Ovary (tissue), 10 donors: ENCODE measurements at places on chromosomes 16 and 17. TPM values are rescaled to one million over a fixed set of nuclear protein-coding genes. Genes with fewer than 3 reads are reported as not detected.

DNA sequence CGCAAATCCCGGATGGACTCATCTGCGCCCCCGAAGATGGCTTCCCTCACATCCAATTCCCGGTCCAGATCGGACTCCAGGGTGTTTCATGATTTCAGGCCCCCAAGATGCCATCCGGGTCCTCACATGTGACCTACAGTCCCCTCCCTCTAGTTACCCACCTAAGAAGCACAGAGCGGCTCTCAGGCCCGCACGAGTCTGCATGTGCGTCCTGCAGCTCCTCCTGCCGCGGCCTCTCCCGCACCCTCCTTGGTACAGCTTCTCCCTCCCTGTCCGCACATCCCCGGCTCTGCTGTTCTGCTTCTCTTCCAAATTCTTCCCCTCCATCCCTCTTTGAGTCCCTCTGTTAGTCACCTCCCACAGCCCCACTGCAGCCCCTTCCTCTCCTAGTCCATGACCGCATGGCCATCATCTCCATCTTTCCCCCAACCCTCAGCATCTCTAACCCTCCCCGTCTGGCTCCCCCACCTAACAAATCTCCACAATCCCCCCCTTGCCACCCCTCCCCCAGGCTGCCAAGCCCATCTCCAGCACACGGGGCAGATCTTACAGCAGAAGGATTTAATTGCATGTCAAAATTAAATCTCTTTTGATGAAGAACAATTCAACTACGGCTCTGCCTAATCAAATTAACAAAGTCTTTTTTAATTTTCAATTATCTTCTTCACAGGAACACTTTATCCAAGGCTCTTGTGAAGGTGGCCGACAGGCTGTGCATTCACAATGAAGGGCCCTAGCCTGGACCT is 231.0 kb downstream of the RBFOX3 start:
- DNase-seq = no peak

CTRL gene
- total RNA-seq = 2.5 TPM

DNA sequence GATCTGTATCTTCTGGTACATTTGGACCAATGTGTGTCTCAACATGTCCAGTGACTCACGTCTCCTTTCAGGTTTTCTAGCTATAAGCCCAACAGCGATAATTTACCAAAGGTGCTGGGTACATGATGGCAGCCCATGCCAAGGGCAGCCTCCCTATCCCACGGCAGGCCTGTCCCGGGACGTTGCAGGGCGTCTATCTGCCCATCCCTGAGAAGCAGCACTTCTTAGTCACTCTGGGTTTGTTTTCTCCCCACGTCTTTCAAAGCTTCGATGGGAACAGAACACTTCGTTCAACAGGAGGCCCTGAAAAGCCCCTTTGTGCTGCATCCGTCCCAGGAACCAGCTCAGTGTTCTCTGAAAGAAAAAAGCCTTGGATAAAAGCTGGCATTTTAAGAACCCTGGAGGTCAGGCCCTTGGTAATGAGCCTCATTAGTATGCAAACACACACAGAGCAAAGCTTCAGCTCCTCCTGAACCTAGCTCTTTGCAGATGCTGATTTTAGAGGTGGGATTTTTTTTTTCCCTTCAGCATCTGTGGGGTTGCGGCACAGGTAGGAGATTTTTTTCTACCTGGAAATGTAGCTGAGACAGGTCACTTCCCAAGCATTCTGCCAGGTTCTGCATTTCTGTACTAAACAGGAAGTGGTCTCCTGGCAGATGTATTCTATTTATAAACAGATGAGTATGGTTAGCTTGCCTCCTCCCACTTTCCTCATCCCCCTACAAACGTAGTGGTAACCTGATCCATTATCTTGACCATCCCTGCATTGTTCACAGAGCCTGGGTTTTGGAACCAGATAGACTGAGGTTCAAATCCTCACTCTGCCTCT is 17.5 kb upstream of the MT4 start:
- DNase-seq = no peak

GRCh38 chr16:77212741-77213541 is 13.7 kb downstream of the SYCE1L start:
- peak; percentile 80 for DNase-seq

SCGB1C2 gene
- total RNA-seq = not detected

- no peak for DNase-seq
These were observed 55.5 kb downstream of the SNX11 start for GRCh38 chr17:48162946-48163506.

TBX21 gene
- total RNA-seq = 0.43 TPM

OTOP2 gene
- not detected for total RNA-seq

VAT1L gene
- 0.23 TPM for total RNA-seq

PTX4 gene
- not detected for total RNA-seq

CSH1 gene
- total RNA-seq = not detected

DNA sequence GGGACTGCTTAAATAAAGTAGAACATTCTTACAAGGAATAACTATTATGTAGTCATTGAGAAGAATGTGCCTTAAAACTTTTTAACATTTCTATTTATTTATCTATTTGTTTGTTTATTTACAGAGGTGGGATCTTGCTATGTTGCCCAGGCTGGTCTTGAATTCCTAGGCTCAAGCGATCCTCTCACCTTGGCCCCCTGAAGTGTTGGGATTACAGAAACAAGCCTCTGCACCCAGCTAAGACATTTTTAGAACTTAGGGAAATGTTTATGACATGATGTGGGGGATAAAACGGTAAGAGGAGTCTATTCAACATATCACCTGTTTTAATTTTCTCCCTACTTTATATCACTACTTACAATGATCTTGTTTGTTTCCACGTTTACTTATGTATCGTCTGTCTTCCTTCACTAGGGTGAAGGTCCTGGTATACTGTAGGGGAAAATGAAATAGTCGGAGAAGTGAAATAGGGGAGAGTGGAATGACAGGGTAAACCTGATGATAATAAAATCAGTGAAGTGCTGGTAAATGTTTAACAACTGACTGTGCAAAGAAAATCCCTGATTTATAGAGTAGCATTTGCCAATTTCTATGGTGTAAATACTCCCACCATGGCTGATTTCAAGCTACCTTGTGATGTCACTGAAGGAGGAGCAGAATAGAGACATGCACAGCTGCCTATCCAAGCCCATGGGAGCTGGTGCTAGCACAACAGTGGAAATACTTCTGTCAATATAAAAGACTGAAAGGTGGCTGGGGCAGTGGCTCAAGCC is 16.0 kb upstream of the HAPSTR1 start:
- no peak for DNase-seq

PRR15L gene
- total RNA-seq = 0.26 TPM

TBX2 gene
- total RNA-seq = 7.4 TPM

DNA sequence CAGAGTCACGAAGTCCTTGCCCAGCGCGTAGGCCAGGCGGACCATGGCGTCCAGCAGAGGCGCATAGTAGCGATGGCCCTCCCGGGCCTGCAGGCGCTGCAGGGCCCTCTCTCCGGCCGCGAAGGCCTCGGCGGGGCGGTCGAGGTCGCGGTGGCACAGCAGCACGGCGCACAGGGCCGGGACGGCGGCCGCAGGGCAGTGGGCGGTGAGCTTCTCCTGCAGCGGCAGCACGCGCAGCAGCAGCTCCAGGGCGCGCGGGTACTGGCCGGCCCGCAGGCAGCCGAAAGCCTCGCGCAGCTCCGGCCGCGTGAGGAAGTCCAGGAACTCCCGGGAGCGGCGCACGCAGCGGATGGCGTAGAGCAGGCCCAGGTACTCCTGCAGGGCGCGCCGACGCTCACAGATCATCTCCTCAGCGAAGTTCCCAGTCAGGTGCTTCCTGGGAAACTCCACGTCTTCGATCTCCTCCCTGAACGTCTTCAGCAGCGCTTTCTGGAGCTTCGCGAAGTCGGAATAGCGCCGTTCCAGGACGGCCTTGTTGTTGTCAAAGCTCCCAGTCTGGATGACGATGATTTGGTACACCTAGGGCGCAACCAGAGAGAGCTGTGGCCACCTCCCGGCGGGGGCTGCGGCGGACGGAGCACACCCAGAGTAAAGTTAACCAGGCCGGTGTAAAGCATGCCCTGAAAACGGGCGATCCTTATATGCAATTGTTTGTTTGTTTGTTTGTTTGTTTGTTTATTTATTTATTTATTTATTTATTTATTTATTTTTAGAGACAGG is 7.4 kb downstream of the SNX20 start:
- no peak for DNase-seq

MT4 gene
- not detected for total RNA-seq

ZG16B gene
- 1.0 TPM for total RNA-seq

- DNase-seq = no peak
These were observed 13.5 kb downstream of the SUPT6H start for GRCh38 chr17:28675490-28675889.

DNA sequence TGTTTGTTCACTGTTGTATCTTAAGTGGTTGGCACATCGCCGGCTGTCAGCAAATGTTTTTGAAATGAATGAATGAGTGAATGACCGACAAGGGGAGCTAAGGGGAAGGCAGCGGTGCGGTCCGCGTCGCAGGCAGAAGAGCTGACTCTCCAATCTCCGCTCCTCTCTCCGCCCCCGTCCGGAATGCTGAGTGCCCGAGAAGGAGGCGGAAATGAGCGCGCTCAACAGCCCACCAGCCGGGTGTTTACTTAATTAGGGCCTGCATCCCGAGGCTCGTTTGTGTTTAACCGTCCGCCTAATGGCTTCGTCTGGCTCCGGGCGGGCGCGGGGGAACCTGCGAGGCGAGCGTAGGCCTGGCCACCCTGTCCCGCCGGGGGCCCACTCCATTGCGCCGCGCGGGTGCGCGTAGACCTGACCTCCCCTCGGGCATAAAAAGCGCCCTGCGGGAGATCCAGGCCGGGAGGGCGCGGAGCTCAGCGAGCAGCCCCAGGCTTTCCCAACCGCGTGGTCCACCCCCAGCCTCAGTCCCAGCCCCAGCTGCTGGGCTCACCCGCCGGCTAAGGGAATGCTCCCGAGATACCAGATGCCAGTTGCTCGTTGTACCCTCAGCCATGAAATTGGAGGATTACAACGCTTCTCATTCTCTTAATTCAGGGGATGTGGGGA is 2.5 kb upstream of the CDH3 start:
- DNase-seq = peak; percentile 62

KRT16 gene
- total RNA-seq = not detected

DNA sequence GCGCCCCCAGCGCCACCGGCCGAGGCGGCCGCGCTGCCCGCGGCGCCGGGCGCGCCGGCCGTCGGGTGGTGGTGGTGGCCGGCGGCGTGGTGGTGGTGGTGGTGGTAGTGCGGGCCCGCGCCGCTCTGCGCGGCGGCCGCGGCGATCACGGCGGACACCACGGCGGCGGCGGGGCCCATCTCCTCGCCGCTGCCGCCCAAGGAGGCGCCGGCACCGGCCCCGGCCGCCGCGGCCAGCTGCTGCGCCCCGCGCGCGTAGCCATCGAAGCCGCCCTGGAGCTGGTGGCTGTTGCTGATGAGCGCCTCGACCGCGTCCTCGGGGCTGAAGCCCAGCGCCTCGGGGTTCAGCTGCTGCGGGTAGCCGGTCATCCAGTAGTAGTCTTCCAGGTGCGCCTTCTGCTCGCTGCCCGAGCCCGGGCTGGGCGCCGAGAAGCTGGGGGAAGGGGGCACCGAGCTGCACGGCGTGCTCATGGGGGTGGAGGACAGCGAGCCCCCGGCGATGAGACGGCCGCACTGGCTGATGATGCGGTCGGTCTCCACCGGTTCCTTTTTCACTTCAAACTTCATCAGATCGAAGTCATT is 1.2 kb downstream of the MAF start:
- peak; percentile 62 for DNase-seq

- DNase-seq = no peak
These were observed 20.9 kb upstream of the DRG2 start for GRCh38 chr17:18066866-18067265.

DNA sequence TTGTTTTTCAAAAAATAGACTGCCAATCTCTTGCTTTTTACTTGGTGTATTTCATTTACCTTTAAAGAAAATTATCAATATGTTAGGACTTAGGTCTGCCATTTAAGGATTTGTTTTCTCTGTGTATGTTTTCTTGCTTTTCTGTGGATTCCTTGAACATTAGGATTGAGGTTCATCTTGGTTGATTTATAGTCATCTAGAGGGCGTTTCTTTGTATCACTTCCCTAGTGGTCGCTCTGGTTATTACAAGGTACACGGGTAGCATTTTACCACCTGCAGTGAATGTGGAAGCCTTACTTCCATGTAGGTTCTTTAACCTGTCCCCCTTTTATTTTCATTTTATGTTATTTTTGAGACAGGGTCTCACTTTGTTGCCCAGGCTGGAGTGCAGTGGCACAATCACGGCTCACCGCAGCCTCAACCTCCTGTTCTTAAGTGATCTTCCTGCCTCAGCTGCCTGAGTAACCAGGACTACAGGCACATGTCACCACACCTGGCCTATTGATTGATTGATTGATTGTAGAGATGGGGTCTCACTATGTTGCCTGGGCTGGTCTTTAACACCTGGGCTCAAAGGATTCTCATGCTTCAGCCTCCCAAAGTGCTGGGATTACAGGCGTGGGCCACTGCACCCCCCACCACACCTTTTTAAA is 35.2 kb upstream of the CBX4 start:
- no peak for DNase-seq

GPR179 gene
- total RNA-seq = 0.05 TPM

MARCHF10 gene
- total RNA-seq = not detected

DNA sequence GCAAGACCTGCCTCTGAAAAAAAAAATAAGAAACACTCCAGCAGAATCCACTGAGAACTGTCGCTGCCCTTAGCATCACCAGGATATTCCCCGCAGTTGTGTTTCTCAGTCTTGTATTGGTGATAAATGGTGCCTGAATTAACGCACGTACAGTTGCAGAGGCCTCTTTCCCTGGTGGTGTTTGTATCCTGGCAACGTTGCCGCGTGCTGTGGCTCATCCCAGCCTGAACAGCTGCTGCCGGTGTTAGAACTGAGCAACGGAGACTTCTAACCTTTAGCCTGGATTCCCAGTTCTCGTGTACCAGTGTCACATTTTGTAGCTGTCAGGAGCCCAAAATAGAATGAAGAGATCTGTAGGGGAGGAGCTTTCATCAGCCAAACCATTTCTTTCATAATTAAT is 4.8 kb downstream of the MLYCD start:
- DNase-seq = peak; percentile 57

KRT40 gene
- total RNA-seq = not detected

- no peak for DNase-seq
These were observed 919 bp upstream of the DHRS7C start for GRCh38 chr17:9792181-9792840.

- DNase-seq = no peak
These were observed 374.5 kb upstream of the MON1B start for GRCh38 chr16:76816475-76816874.

ACAP1 gene
- 5.5 TPM for total RNA-seq

DNA sequence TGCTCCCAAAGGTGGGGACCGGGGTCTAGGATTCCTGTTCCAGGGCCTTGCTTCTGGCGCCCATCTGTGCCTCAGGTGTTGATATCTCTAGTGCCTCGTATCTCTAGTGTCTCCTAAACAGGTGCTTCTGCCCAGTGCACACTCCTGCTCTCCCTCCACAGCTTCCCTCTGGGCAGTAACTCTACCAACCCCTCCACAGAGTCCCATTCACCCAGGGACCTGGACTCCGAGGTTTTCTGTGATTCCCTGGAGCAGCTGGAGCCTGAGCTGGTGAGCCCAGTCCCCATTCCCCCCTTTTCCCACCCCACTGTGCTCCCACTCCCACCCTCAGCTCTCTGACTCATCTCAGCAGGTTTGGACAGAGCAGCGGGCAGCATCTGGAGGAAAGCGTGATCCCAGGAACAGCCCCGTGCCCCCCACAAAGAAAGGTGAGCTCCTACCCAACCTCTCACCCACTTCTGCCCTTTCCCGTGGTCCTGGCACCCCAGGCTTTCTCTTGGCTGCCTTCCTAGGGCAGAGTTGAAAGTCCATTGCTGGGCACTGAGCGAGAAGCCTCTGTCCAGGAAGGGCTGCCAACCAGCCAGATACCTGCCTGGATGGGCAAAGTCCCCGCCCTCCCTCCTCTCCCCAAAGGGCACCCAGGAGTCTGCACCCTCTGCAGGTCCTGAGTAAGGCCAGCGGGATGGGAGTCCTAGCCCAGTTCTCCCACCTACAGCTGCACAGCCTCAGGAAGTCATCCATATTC is 2.2 kb downstream of the ACBD4 start:
- DNase-seq = peak; percentile 31
